ENCODE measurements at places on chromosomes 7 and 10. TPM values are rescaled to one million over a fixed set of nuclear protein-coding genes. Genes with fewer than 3 reads are reported as not detected.
A peak's percentile ranks its signal among the peaks of the same experiment; 100 is the strongest.

DNA sequence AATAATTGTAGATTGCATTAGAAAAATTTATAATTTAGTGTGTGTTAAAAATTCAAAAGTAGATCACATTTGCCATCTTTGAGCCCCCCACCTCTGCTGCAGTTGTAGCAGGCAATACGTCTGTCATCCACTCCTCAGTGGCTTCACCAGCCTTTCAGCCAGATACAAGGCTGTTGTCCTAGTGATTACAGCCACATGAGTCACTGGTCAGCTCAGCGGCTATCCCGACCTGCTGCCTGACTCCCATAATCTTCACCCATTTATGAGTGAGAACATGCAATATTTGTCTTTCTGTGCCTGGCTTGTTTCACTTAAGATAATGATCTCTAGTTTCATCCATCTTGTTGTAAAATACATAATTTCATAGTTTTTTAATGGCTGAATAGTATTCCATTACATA, 9.2 kb downstream of the OR2A5 start:
- no peak for DNase-seq

- no peak for DNase-seq
These were observed 14.6 kb downstream of the DHX32 start for GRCh38 chr10:125866421-125867029.

The NKX1-2 gene
- total RNA-seq: not detected

DNA sequence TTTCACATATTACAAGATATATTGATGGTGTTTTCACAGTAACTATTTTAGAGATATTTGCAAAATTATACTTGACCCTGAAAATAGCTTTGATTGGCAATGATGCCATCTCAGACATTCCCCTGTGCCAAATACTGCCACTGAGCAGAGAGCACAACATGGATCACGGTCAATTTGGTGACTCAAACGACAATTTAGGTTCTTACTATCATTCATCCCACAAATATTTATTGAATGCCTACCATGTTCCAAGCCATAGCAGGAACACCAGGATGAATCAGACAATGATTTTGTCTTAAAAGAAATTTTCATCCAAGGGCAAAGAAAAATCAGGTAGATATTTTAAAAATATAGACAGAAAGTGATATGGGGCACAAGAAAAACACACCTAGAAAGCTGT, 153.2 kb upstream of the ADO start:
- no peak for DNase-seq

The GNGT1 gene
- total RNA-seq: not detected

GRCh38 chr10:85492684-85493083, 873.9 kb downstream of the GRID1 start:
- no peak for DNase-seq

DNA sequence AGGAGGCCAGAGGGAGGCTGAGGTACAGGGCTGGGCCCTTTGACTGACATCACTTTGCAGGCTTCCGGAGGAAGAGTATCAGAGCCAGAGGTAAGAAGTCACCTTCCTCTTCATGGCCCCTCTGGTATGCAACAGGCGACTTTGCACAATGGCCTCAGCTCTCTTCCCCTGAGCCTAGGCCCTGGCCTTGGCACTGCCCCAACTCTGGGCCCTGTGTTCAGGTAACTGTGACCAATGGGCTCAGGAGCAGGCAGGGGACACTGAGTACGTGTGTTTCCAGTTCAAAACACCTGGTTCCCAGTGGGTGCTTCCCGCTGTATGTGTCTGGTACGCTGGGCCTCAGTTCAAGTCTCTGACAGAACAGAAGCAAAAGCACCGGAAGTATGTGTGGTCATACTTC, 12.1 kb upstream of the PAX2 start:
- no peak for DNase-seq

GRCh38 chr10:112374724-112375541, 1.0 kb downstream of the ACSL5 start:
- DNase-seq: peak; percentile 49

The AZGP1 gene
- total RNA-seq: not detected

- DNase-seq: no peak
These were observed 104.3 kb downstream of the BBS9 start for GRCh38 chr7:33233659-33234058.

DNA sequence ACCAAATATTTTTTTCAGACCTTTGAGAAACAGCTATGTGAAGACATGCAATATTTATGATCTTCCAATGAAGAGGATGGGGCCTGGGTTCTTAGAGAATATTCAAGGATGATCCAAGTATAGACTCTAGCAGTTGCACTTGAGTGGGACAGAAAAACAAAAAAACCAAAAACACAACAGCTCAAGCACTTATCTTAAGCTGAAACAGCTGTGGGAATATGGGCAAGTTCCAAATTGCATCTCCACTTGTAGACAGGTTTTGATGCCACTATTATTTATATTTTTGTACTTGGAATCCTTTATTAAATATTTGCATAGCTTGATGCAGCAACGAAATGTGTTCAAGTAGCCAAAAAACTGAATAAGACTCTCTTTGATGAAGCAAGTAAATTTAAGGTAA, 2.2 kb upstream of the PDK4 start:
- no peak for DNase-seq

The STEAP2 gene
- not detected for total RNA-seq
